ENCODE measurements at places on chromosomes 11 and 22.

- DNase-seq, result no peak
Measured at GRCh38 chr11:19746086-19746485, 33.4 kb downstream of the NAV2 start.

GRCh38 chr22:45180146-45180679 is 16.5 kb downstream of the NUP50 start:
- no peak for DNase-seq

- no peak for DNase-seq
Measured at GRCh38 chr11:2518111-2518982, 73.5 kb downstream of the KCNQ1 start.

DNA sequence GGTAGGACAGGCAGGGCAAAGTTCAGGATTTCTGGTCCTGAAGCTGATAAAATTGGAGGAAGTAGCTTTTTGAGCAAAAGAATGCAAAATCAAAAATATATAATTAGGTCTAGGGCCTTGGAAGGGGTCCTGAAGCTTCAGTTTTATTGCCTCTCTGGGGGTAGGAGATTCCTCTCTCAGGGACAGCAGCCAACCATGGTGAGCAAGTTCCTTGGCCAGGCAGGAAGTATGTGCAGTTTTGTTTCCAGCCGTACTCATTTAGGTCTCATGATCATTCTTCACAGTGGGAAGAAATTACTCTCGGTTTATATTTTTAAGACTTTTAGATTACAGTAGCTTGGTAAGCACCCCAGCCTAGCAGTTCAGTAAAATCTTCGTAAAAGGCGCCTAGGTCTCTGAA is 2.9 kb upstream of the RAB38 start:
- DNase-seq, result no peak

DNA sequence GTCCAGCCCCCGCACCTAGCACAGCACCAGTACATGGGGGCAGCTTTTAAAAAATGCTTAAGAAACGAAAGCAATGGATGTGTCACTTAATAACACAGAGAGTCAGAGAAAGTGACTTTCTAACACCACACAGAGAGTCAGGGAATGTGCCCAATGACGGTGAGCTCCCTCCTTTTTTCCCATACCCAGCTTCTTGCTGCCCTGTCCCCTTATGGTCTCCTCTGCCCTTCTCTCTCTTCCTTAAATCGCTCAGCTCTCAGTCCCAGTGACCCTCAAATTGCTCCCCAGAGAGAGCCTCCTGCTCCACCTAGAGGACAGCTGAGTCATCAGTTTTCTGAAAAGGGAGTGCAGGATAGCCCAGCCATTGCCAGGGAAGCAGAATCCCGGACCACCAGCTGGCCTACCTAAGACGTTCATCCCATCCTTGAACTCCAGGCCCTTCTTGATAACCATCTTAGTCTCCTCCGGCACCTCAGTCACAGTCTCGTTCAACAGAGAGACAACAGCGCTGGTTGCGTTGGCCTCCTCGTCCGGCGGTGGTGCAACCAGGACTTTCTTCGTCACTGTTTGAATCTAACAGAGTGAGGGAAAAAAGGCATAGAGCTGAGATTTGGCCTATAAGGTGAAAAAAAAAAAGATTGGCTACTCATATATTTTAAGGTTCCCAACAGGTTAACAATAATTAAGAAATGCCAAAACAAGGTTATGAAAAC is 113.5 kb downstream of the SLC1A2 start:
- peak; percentile 41 for DNase-seq

GRCh38 chr11:24091594-24091993 is 405.3 kb upstream of the LUZP2 start:
- DNase-seq, result no peak

- no peak for DNase-seq
Measured at GRCh38 chr11:85167471-85167870, 459.7 kb downstream of the DLG2 start.

GRCh38 chr11:77095551-77096490 is 6.8 kb upstream of the OMP start:
- no peak for DNase-seq

DNA sequence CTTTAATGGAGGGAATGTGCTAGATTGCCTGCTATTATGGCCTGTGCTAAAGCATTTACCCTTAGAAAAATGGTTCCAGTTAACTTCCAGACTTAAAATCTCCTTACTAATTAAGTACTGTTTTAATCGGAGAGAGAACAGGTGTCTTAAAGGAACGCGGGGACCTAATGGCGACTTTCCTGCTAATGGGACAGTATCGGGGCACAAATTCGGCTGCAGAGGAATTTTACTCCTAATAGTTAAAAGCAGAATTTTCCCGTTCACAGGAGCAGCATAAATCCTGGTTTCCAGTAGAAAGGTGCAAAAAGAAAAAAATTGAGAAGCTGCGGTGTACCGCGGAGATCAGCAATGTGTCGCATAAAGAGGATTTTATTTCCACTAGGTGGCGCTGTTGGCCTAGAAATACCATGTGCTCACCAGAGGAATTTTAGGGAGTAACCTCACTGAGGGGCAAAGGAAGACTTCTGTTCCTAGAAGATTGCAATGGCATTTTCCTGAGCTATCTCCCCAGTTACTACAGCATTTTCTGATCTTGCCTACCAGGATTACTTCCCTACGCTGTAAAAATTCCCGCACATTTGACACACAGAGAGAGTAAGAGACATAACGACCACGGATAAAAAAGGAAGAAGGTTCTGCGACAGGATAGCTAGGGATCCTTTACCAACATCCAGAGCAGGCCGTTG is 44.5 kb downstream of the ZNF280B start:
- peak; percentile 75 for DNase-seq

GRCh38 chr11:16191212-16191867 is 165.0 kb downstream of the SOX6 start:
- DNase-seq, result no peak

GRCh38 chr22:46900549-46900948 is 138.1 kb downstream of the TBC1D22A start:
- no peak for DNase-seq

GRCh38 chr11:12108875-12109453 is 1.4 kb upstream of the MICAL2 start:
- no peak for DNase-seq

DNA sequence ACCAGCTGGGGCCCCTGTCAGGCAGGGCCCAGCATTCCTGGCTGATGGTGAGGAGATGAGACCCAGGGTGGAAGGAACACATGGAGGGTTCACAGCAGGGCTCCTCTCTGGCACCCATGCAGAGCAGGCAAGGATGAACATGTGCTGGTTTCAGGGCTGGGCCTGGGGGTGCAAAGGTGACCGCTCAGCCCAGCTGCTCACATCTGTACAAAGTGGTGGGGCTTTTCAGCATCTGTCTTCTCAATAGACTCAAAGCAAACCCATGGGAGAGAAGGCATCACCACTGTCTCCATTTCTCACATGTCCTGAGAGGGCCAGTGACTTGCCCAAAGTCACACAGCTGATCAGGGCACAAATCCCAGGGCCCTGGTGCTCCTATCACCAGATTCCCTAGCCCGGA is 27.3 kb upstream of the TCF20 start:
- no peak for DNase-seq

DNA sequence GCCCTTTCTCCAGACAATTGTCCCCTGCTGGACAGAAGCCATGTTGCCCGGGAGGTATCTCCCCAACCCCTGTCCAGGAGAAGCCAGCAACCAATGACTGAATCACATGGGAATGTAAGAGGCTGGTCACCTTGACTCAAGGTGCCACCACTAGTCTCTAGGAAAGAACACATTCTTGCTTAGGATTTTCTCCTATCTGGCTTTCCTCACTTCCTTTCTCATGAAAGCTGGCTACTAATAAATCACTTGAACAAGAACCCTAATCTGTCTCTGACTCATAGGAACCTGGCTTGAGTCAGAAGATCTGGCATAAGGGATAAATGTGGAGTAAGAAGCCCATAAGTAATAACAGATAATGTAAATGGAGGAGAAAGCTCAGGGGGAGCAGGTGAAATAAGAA is 101.4 kb upstream of the C11orf87 start:
- DNase-seq, result no peak

DNA sequence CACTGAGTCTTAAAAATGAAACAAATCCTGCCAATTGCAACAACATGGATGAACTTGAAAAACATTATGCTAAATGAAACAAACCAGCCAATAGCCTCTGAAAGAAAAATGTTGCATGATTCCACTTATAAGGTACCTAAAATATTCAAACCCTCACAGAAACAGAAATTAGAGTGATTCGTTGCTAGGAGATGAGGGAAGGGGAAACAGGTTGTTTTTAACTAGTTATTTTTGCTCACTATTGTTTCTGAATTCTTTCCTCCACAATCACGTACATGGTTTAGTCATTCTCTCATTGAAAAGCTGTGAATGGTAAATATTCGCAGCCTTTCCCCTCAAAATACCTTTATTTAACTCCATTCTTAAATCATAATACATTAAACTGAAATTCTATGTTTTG is 14.0 kb upstream of the TYR start:
- no peak for DNase-seq

GRCh38 chr11:80856066-80856465 is 1415.2 kb upstream of the TENM4 start:
- DNase-seq, result no peak

GRCh38 chr11:79059141-79059540 is 381.7 kb downstream of the TENM4 start:
- DNase-seq, result no peak

- peak; percentile 79 for DNase-seq
Measured at GRCh38 chr11:102268083-102268984, 49.0 kb upstream of the BIRC3 start.

GRCh38 chr11:74815966-74816365 is 67.3 kb downstream of the RNF169 start:
- no peak for DNase-seq

DNA sequence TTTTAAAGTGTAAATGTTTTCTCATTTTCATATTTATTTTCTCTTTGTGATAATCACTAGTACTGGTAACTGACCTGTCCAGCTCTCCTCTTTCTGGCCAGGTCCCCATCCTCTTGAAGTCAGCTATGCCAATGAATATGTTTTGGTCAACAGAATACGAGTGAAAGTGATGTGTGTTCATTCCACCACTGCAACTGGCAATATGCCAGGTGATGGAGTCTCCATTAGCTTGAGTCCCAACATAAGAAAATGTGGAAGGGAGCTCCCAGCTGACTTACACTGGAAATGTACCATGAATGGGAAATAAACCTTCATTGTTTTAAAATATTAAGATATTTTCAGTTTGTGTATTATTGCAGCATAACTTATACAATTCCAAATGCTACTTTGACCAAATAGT is 75.8 kb downstream of the CCDC34 start:
- DNase-seq, result no peak

- no peak for DNase-seq
Measured at GRCh38 chr11:24390016-24390415, 106.8 kb upstream of the LUZP2 start.

- DNase-seq, result no peak
Measured at GRCh38 chr11:76663486-76663810, 7.1 kb downstream of the LRRC32 start.

DNA sequence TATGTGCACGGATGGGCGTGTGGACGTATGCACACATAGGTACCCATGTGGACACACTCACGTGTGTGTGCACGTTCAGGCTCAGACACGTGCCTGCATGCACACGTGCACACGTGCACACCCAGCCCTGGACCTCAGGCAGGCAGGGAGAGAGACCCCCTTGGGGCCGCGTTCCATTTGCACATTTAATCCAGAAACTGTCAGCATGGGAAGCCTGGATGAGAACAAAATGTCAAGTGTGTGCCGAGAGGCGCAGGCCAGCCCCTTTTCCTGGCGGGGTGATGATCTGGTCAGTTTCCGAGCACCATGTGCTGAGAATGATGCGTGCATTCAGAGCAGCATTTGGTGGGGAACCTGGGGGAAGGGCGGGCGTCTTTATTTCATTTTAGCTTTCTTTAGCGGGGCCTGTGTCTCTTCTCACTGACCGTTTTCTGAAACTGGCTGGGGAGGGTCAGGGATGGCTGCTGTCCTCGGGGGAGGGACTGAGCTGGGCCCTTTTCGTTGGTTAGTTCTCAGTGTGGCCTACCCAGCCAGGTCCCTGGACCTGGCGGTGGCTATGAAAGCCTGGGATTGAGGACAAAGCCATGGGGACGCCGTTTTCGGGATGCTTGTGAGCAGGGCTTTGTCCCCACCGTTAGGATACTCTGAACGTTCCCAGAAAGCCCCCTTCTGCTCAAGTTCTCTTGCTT is 96.3 kb downstream of the KCNQ1 start:
- DNase-seq, result no peak

DNA sequence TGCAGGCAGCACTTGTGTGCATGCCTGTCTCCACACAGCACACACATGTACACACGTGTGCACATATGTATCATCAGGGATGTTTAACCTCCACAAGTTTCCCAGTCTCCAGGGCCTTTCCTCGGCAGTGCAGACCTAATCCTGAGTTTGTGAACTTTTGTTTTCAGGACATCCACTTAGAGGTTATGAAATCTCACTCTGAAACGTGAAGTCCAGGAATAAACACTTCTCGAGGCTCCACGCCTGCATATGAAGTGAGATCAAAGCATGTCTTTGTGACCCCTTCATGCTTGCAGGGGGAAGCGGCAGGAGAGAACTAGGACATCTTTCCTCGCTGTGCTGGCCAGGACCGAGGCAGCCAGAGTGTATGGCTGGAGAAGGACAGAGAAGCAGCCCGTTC is 3.1 kb downstream of the SHISAL1 start:
- no peak for DNase-seq

DNA sequence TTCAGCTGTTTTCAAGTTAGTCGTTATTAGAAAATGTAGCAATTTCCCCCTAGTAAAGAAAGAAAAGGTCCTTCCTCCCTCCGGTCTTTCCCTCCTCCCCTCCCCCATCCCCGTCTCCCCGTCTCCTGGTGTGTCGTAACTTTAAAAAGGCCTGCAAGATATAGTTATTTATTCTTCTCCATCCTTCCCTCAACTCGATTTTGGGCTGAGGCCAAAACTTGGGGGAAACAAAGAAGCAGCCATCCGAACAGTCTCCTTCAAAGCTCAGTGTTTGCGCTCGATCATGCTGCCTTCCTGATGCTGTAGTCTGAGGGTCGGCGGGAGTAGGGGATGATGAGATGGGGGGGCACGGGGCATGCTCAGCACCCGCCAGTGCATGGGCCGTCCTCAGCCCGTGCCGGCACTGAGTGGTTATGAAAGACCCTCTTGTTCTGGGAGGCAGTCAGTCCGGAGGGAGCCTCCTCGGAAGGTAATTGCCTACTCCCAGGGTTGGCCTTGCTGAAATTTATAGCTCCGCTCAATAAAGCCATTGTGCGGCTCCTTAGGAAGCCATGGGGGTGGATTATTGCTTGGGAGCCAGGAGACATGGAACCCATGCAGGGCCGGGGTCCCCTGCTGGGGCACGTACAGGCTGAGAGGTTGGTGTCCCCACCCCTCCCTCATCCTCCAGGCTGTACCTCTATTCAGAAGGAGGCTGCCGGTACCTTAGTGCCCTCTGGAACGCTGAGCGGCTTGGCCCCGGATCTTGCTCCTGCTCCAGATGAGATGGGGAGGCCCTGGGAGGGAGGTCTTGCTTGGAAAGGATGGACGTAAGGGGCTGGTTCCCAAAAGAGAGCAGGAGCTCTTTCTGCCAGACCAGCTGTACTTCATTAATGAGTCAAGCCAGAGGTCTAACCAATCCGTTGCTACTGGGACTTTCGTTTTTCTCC is 212.7 kb upstream of the CADM1 start:
- peak; percentile 45 for DNase-seq

- no peak for DNase-seq
Measured at GRCh38 chr11:84398017-84398626, 1112.0 kb upstream of the CCDC90B start.
